ENCODE measurements at places on chromosomes 2 and 18.

GRCh38 chr2:188119112-188119838, 172.4 kb upstream of the GULP1 start:
- DNase-seq = no peak

DNA sequence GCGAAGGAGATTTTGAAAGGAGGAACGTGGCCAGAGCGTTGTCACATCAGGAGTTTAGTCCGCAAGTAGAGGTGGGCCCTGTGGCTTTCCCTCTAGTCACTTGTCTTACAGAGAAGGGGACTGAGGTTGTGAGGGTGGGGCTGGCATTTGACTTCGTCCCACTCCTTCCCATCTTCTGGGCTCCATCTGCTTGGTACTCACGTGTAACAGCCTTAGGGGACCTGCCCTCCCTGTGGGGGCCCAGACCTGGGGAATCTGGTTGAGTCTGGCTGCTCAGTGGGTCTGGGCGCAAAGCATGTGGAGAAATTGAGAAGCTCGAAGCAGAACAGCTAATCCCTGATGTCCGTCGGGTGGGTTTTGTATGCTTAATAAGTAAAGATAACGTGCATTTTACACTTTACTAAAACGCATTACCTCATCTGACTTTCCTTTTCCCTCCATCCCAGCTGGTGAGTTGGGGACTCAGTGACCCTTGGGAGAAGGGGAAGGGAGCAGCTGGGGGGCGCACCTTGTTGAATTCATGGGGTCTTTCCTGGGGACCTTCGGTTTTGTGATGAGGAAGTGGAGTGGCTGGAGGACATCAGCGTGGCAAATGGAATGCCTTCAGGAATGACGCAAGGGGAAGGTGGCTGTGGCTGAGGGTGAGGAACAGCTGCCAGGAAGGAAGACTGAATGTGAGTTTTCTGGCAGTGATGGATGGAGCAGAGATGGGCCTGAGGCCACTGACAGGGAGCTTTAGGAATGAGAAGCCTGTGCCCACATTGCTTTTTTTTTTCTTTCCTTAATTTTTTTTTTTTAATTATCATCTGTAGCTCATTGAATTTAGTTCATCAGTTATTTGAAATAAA, 44.8 kb downstream of the ASAP2 start:
- no peak for DNase-seq

GRCh38 chr18:9422816-9423519, 52.3 kb upstream of the RALBP1 start:
- no peak for DNase-seq

DNA sequence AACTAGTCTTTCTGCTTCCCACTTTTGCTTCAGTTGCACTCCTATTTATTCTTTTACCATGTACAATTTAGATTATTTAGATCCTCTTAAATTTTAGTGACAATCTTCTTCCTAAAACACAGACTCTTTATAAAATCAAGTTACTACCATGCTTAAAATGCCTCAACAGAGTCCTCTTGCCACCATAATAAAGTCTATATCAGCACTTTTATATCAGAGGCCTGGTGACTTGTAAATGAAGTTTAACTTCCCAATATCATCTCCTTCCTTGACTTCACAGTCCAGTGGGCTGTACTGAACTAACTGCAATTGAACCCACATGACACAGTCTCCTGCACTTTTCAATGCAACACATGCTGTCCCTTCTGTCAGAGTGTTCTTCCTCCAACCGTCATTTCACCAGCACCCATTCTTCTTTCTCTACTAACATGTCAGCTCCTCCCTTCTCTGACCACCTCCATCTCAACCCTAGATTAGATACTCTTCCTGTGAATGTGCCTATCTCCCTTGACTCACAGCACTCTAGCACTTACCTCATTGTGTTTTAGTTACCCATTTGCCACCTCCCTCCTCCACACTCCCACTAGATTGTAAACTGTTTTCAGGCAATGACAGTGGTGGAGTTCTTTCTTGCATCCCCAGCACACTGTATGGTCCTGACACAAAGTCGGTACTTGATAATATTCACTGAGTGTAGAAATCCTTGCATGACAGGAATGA, 414.9 kb downstream of the SATB2 start:
- DNase-seq = no peak

DNA sequence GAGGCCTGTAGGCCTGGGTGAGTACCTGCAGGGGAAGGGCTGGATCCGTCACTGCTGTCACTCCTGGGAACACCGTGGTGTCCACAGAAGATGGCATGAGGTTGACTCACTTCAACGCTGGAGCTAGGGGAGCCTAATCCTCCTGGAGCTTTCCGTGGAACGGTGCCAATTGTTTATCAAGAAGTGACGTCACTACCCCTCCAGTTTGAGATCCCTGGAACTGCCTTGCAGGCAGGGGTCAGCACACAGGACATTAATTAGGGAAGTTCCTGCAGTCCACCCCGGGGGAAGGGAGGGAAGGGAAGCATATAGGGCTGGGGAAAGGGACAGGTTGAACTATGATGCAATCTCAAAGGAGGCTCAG, 408.6 kb downstream of the GALR1 start:
- DNase-seq = no peak

DNA sequence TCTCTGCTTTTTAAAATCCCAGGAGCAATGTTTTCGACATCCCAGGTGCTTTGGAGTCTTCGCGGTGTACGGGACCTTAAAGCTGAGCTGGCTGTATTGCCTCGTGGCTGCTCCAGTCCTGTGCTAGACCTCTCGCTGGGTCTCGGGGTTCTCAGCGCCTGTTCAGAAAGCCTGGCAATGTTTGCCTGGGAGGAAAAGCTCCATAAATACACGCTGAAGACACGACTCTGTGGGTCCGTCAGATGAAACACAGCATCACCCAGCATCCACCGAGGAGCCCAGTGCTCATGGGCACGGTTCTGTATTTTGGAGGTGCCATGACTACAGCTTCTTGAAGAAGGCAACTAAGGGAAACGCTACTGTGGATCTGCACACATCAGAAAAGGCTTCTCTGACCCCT, 21.6 kb downstream of the MBP start:
- DNase-seq = no peak

GRCh38 chr2:70202236-70202806, 11.5 kb upstream of the C2orf42 start:
- peak; percentile 9 for DNase-seq

- no peak for DNase-seq
Measured at GRCh38 chr2:176585791-176586190, 316.5 kb downstream of the MTX2 start.

DNA sequence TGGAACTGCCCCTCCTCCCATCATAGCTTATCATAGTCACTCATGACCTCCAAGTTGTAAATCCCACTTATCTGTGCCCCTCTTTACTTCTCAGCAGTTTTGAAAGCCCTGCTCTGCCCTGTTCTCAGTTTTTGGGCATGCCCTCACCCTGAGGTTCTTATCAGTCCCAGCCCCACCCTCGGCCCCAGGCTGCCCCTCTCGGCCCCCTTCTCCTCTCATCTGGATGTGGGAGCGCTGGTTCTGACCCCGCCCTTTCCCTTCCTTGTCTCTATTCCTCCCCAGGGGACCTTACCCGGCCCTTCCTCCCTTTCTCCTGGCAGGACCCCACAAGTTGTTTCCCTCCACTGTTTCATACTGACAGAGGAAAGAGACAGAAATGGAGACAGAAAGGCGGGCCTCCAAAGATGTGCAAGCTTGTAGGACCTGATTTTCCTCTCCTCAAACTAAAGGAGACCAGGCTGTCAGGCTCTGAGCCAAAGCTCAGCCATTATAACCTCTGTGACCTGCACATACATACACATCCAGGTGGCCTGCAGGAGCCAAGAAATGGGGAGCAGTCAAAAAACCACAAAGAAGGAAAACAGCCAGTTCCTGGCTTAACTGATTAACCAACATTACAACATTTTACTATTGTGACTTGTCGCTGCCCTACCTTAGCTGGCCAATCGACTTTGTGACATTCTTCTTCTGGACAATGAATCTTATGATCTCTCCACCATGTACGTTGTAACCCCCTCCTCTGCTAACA, 171.0 kb upstream of the HS6ST1 start:
- no peak for DNase-seq

GRCh38 chr2:39062320-39062719, 58.5 kb downstream of the SOS1 start:
- DNase-seq = no peak

DNA sequence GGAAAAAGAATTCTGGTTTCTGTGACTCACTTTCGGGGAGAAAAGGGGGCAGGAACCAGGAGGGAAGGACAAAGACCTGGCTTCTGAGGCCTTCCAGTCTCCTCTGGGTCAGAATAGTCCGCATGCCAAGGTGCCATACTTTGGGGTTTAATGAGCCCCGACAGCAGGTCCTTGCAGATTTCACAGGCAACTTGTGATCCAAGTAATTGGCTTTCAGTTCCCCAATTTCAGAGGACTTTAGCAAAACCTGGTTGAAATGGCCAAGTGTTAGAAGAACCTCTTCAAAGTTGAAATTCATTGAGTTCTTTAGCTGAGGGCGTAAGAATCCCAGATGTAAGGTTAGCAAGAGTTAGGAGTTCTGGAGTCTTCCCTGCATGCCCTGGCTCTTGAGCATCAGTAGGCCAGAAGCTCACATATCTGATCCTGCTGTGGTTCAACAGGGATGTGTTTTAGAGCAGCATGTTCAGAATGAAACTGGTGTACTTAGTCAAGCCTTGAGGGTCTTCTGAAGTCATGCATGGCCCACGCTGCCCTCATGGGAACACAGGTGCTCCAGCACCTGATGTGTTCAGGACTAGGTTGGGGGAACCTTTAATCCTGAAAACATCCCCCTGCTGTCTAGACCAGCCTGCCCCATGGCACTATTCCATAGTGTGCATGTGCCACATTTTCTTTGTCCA, 143.0 kb downstream of the NUP35 start:
- DNase-seq = no peak

GRCh38 chr2:239179851-239180371, 220.9 kb downstream of the HDAC4 start:
- DNase-seq = no peak

DNA sequence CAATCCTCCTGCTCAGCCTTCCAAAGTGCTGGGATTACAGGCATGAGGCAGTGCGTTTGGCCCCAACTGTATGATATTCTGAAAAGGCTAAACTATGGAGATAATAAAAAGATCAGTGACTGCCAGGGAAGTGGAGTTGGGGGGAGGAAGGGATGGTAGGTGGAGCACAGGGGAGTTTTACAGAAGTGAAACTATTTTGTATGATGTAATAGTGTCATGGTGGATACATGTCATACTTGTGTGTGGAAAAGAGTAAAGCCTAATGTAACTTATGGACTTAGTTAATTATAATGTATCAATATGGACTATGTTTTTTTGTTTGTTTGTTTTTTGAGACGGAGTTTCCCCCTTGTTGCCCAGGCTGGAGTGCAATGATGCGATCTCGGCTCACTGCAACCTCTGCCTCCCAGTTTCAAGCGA, 2.9 kb upstream of the GGCX start:
- no peak for DNase-seq

DNA sequence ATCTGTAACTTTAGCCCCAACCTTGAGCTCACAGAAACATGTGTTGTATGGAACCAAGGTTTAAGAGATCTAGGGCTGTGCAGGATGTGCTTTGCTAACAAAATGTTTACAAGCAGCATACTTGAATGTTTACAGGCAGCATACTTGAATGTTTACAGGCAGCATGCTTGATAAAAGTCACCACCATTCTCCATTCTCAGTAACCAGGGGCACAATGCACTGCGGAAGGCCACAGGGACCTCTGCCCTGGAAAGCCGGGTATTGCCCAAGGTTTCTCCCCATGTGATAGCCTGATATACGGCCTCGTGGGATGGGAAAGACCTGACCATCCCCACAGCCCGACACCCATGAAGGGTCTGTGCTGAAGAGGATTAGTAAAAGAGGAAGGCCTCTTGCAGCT, 52.4 kb downstream of the LONRF2 start:
- no peak for DNase-seq

DNA sequence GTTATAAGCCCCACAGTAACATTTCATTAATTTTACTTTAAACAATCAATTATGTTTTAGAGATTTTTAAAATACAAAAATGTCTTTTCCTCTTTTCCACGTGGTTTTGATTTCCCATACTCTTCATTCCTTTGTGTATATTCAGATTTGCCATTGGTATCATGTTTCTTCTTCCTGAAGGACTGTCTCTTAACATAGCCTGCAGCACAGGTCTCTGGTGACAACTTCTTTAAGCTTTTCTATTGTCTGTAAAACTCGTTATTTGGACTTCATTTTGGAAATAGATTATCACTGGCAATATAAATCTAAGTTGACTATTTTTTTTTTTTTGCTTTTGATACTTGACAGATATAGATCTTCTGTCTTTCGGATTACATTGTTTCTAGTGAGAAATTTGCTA, 115.2 kb upstream of the KLHL29 start:
- DNase-seq = no peak

DNA sequence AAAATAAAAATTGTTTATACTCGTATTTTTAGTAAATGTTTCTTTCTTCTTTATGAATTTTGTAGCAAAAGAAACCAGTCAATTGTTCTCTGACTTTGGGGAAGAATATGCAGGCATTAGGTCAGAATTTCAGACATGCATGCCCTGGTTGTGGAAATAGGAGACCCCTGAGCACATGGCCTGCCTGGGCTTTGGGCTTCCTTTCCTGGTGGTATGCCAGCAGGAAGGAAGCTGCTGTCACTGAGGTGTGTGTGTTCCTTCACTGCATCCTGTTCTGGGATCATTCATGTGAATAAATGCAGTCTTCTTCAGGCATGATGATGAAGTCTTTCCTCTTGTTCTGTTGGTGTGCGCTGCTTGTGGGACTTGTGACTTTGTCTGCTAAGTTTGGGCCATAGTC, 920.2 kb upstream of the VRK2 start:
- no peak for DNase-seq

GRCh38 chr2:107281637-107282036, 395.7 kb upstream of the ST6GAL2 start:
- DNase-seq = no peak

DNA sequence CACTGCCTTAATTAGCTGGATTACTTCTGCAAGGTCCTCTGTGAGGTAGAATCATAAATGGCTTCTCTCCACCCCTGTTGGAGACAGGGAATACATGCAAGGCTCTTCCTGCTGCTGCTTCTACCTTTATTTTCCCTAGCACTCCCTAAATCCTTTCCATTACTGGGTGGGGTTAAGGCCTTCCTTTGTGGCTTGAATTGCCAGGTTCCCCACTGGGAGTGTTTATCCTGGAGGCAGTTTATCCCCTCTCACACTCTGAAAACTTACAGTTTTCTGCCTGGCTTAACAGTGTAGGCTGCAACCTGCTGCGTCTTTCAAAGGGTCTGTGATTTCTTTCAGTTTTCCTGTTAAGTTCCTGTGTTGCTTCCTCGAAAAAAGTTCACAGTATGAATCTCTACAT, 1062.3 kb upstream of the CRIM1 start:
- DNase-seq = no peak

GRCh38 chr2:60317034-60317386, 236.4 kb downstream of the BCL11A start:
- DNase-seq = no peak

GRCh38 chr18:6677086-6677485, 52.4 kb upstream of the ARHGAP28 start:
- DNase-seq = no peak

All from NCI-H1105 treated with DMSO at 0.1 percent for 48 hours (cell line).